ENCODE measurements at places on chromosomes 7 and 10.

GRCh38 chr7:55019191-55019690 is 424 bp downstream of the EGFR start:
- no peak for DNase-seq

DNA sequence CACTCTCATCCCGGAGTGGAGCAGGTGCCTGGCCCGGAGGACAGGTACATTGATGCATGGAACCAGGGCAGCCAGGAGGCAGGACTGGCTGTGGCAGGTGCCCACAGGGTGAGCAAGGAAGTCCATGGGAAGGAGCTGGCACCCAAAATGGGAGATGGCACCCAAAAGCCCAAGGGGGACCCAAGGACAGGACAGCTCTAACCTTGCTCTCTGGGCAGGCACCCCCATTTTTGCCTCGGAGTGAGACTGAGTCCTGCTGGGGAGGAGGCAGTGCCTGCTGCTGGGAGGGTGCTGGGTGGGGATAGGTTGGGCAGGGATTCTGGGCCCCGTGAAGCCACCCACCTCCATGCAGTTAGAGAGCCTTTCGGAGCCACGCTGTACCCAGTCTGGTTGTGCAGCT is 234.5 kb downstream of the TCERG1L start:
- no peak for DNase-seq

DNA sequence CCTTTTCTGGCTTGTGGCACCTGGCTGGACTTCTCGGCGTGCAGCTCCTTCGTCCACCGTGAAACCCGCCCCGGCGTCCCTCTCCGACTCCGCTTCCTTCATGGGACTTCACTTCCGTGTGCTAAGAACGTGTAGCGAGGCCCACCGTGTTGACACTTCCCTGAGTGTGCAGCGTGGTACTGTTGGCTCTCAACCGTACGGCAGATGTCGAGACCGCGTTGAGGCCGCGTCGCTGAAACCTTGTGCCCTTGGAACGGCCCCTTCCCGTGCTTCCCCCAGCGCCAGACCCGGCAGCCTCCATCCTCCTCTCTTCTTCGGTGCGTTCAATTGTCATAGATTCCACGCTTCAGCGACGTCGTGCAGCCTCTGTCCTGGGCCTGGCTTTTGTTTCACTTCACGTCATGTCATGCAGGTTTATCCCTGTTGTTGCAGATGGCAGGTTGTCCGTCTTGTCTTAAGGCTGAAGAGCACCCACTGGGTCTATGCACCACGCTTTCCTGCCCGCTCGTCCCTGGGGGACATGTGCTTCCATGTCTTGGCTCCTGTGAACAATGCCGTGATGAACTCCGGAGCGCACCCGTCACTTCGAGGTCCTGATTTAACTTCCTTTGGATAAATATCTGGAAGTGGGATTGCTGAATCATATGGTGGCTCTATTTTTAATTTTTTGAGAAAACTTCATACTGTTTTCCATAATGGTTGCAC is 465.3 kb downstream of the DNAJB6 start:
- no peak for DNase-seq

DNA sequence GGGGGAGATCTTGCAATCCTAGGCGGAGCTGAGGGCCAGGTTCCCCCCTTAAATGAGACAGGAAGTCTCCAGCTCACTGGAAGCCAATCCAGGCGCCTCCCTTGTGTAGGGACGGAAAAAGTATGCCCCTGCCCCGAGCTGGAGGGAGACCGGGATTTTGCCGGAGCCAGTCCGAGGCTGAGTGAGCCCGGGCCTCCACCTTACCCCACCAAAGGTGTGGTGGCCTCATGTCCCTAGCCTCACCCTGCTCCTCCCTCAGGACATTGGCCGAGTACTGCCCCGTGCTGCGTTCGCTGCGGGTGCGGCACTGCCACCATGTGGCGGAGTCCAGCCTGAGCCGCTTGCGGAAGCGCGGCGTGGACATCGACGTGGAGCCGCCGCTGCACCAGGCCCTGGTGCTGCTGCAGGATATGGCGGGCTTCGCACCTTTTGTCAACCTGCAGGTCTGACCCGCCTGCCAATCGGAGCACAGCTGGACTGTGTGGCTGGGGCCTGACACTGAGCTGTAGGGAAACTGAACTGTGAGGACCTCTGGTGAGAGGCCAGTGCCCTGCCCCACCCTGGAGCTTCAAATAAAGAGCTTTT is 2.0 kb downstream of the FBXL15 start:
- DNase-seq, result no peak

DNA sequence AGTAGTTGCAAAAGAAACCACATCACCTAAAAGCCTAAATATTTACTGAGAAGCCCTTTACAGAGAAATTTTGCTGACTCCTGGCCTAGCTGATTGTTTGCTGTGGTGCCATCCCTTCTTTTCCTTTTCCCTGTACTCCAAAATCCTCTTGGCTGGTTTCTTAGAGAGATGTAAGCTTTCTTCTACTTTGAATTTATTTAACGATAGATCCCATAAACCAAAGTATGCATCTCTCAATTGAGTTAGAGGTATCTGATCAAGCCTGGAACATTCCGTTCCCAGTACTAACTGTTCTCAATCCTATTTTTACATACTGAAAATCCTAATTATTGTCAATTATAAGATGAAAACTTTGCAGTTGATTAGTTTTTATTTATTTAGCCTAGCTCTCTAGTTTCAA is 6.3 kb downstream of the TMEM60 start:
- no peak for DNase-seq
